ENCODE measurements at places on chromosomes 5 and 9.

- DNase-seq = no peak
Observed at GRCh38 chr9:92599938-92600461, 64.2 kb upstream of the ECM2 start.

GRCh38 chr5:82754759-82755158 is 322.4 kb downstream of the TMEM167A start:
- no peak for DNase-seq

GRCh38 chr9:113957821-113958341 is 81.8 kb downstream of the ZNF618 start:
- DNase-seq = no peak

- no peak for DNase-seq
Observed at GRCh38 chr5:131382407-131383395, 118.8 kb downstream of the CDC42SE2 start.

DNA sequence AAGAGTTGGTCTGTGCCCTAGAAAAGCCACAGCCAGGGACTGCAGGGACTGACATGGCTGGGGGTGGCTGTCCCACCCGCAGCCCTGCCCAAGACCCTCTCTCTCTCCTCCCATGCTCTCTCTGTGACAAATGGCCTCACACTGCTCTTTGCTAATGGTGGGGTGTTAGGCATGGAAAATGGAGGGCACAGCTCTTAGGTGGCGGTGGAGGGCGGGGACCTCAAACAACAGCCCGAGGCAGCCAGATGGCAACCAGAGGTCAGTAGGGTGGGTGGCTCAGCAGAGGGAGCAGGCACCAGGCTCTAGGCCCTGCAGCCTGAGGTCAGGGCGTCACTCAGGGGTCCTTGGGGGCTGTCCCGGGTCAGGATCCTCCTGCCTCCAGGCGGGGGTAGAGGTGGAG is 73.9 kb upstream of the DAB2IP start:
- no peak for DNase-seq

DNA sequence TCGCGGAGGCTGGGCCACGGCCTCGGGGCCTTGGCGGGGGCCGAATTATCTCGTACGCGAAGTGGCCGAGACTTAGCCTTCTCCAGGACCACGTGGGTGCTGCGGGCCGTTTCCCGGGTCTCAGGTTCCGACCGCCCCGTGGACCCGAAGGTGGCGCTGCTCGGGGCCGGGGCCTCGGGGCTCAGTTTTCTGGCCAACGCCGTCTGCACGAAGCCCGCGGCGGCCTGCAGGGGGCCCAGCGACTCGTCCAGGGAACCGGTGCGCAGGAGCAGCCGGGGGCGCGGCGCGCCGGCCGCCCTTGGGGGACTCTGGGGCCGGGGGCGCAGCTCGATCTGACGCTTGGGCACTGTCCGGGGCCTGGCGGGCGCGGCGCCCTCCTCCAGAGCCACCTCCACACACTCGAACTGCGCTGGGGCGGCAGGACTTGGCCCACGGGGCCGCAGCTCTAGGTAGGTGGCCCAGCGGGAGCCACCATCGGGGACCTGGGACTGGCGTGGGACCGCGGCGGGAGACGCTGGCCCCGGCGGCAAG is 716 bp downstream of the PROB1 start:
- no peak for DNase-seq

DNA sequence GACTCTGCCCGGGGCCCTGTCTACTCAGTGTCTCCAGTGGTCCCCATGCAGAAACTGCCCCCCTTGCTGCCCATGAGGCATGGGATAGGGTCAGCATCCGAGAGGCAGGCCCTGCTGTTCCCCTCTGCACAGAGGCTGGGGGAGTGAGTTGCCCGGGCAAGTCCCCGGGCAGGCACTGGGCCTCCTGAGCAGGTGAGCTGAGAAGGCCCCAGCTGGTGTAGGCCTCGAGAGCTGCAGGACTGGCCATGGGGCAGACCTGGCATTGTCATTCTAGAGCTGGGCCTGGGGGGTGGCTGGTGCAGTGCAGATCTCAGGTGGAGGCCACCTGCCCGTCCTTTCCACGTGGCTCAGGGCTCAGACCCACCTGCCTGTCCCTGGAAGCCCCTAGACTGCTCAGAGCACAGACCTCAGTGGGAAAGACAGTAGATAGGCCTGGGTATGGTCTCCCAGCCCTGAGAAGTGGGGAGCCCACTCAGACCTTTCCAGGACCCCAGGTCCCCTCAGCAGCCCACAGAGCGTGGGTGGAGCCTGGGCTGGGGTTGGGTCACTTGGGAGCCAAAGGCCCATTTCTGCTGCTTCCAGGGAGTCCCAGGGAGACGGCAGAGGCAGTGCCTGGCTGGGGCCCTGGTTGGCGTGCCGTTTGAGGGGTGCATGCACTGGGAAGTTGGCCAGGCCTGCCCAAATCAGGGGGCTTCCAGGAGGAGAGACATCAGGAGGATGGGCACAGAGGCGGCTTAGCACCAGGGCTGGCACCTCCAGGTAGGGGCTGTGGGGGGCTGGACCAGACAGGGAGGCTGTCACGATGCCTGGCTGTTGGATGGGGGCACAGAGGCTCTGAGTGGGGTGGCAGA is 4.8 kb upstream of the NOTCH1 start:
- DNase-seq = no peak

GRCh38 chr9:110252509-110253139 is 3.7 kb downstream of the TXN start:
- DNase-seq = no peak

DNA sequence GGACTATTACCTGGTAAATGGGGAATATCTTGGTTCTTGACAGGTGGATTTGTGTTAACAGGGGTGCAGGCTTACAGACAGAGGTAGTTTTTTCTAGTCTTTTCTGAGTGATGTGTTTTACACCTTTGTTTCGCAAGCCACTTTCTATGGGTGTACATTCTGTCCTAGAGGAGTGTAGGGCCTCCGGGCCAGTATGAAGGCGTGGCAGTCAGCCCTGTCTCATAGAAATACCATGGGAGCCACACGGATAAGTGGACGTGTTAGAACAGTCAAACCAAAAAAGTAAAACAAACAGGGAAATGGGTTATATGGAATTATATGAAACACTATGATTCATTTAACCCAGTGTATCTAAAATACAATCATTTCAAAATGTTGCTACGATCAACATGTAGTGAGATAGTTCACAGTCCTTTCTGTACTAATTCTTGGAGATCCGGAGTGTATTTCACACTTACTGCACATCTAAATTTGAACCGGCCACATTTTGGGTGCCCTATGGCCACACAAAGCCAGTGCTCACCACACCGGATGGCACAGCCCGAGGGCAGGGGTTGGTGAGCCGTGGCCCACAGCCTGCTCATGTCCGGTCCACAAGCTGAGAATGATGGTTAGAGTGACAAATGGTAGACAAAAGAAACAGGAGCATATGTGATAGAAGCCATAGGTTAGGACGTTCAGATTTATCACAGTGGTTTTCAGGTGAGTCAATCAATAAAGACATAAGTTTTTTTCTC is 80.1 kb upstream of the IRX4 start:
- DNase-seq = no peak

- DNase-seq = no peak
Observed at GRCh38 chr9:17970277-17970676, 391.4 kb downstream of the SH3GL2 start.

DNA sequence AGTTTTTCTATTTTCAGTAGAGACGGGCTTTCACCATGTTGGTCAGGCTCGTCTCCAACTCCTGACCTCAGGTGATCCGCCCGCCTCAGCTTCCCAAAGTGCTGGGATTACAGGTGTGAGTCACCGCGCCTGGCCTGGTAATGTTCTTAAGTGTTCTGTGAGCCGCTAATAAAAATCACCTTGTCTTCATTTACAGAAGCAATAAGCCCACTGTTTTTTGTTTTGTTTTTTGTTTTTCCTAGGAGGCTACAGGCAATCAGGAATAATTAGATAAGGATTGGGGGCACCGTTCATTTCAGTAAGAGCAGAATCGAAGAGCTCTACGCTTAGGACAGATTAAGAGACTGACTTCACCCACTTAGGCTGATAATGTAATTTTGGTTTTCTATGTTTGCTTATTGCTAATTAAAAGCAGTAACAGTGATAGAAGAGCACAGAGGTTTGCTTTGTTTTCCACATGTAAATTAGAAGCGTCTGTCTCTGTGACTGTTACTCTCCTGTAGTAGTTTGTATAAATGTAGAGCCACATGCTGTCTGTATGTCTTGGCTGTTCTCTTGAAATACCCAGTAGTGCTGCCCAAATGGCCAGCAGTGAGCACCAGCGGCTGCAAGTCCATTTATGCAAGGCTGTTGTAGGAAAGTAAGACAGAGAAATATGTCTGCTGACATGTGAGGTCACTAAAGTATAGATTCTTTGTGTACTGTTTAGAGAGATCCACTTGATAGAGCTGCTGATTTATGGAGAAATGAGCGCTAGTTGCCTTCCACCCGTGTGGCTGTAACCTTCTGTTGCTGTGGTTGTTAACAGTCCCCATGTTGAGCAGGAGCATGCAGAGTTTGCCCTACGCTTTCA is 30.5 kb downstream of the TRIO start:
- DNase-seq = no peak

DNA sequence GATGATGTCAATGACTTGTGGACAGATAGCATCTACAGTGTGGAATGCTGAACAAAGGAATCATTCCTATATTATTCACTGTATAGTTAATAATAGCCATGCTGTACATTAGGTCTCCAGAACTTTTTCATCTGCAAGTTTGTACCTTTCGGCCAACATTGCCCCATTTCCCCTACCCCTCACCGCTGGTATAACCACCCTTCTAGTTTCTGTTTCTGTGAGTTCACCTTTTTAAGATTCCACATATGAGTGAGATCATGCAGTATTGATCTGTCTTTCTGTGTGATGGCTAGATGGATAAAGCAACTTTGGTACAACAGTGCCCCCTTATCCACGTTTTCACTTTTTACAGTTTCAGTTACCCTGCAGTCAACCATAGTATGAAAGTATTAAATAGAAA is 18.8 kb upstream of the ALDH1B1 start:
- no peak for DNase-seq

DNA sequence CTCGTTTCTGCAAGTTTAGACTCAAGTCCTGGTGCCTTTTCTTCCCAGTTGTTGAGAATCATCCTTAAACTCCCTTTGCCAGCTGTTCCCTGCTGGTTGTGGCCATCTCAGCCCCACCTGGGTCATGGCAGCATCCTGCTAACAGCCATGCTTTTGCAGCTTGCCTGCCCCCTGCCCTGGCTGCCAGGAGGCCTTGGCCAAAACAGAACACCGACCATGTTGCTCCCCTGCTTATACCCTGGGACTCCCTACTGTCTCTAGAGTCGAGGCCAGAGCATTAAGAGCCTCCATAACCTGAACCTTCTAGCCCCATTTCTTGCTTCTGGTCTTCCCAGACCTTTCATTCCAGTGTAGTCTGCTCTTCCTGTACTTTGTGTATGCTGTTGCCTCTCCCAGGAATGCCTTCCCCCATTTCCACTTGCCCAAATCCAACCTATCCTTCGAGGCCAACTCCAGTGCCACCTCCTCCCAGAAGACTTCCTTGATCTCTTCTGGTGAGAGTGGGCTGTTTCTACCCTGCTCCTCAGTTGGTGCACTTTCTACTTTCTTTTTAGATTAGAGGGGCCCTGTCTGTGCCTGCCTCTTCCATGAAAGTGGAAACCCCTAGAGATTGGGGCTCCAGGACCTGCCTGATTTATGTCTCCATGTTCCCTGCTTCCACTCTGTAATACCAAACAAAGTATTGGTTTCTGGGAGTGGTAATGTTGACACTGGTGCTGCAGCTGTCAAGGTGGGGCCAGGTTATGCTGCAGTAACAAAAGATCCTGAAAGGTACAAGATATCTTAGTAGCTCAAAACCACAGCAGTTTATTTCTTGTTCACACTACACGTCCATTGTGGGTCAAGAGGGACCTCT is 88.2 kb downstream of the AMBP start:
- no peak for DNase-seq

DNA sequence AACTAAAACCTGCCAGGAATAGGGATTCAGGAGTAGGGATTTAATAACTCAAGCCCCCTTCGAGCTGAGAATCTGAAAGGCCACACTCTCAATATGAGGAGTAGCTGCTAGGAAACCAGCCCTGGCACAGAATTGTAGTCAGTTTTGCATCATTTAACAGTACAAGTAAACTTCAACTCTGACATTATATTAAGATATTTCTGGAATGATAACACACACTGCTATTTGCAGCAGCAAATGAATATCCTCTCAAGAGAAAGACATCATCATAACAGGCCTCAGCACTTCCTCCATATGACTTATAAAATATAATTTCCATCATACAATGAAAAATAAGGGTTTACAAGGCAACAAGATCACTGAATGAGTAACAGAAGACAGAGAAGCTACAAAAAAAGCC is 138.2 kb upstream of the RFX3 start:
- no peak for DNase-seq

- DNase-seq = no peak
Observed at GRCh38 chr5:16894236-16895057, 41.6 kb downstream of the MYO10 start.

GRCh38 chr9:19998823-19999455 is 210.1 kb upstream of the SLC24A2 start:
- DNase-seq = no peak

GRCh38 chr5:23268136-23268535 is 239.3 kb upstream of the PRDM9 start:
- no peak for DNase-seq

GRCh38 chr9:31700252-31701045 is 684.0 kb upstream of the ACO1 start:
- DNase-seq = no peak

DNA sequence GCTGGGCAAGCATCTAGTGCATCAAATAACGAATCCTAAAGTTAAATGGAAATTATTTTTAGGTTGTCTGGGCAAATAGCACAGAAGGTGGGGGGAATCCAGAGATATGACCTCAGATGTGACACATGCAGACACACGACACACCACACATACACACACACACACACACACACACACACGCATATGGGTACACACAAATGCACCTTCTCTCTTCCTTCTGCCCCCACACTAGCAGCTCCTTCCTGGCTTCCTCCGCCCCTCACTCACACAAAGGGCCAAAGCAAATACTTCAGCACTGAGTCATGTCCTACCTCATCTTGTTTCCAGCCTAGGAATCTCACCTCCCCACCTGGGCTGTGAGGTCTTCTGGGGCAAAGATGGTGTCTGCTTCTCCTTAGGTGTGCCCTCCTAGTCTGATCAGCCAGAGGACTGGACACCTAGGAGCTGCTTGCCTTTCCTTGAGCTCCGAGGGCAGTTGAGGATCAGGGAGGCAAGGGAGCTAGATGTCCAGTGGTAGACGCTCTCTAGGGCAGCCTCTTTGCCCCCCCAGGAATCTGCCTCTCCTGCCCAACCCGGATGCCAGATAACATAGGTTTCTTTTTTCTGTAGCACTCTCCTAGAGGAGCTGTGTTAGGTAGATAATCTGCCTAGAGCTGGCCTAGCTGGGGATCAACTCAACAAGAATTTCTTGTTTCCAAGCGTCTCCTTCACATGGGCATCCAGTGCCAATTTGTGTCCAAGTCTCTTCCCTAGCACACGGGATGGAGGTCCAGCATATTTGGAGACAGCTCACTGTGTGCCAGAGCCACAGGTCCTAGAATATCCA is 14.3 kb upstream of the JADE2 start:
- no peak for DNase-seq

- no peak for DNase-seq
Observed at GRCh38 chr9:134375430-134376385, 49.5 kb downstream of the RXRA start.
